ENCODE measurements at places on chromosomes 6 and 20.

DNA sequence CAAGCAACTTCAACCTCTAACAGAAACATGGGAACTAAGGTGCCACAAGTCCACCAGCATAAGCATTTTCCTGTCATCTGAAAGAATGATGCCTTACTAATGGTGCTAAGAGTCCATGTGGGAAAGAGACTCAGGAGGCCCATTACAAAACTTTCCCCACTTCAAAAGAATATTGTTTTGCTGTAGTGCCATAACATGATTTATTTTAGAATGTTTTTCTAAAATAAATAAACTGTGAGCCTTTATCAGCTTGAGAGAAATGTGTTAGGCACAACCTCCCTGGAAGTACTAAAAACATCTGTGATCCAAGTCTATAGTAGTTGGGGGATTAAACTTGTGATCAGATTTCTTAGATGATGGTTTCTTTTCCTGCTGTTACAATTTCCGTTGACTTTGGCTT, 330.1 kb upstream of the MAP3K7 start:
- no peak for DNase-seq

- peak; percentile 96 for DNase-seq
These were observed 89.4 kb downstream of the TBXT start for GRCh38 chr6:166078294-166078693.

GRCh38 chr6:5435449-5435848, 174.1 kb downstream of the FARS2 start:
- DNase-seq: peak; percentile 86

- DNase-seq: no peak
These were observed 137.0 kb downstream of the PRDM13 start for GRCh38 chr6:99743647-99744046.

GRCh38 chr6:134007077-134007476, 45.3 kb downstream of the SLC2A12 start:
- no peak for DNase-seq

- DNase-seq: no peak
These were observed 5.5 kb downstream of the OR2B6 start for GRCh38 chr6:27962506-27962905.

GRCh38 chr6:142401838-142402237, 100.0 kb downstream of the ADGRG6 start:
- DNase-seq: no peak

- DNase-seq: no peak
These were observed 298.3 kb downstream of the PRL start for GRCh38 chr6:21998582-21998981.

GRCh38 chr20:58714923-58715351, 22.3 kb downstream of the NPEPL1 start:
- DNase-seq: no peak

- DNase-seq: no peak
These were observed 40.1 kb downstream of the HECA start for GRCh38 chr6:139174961-139175360.

DNA sequence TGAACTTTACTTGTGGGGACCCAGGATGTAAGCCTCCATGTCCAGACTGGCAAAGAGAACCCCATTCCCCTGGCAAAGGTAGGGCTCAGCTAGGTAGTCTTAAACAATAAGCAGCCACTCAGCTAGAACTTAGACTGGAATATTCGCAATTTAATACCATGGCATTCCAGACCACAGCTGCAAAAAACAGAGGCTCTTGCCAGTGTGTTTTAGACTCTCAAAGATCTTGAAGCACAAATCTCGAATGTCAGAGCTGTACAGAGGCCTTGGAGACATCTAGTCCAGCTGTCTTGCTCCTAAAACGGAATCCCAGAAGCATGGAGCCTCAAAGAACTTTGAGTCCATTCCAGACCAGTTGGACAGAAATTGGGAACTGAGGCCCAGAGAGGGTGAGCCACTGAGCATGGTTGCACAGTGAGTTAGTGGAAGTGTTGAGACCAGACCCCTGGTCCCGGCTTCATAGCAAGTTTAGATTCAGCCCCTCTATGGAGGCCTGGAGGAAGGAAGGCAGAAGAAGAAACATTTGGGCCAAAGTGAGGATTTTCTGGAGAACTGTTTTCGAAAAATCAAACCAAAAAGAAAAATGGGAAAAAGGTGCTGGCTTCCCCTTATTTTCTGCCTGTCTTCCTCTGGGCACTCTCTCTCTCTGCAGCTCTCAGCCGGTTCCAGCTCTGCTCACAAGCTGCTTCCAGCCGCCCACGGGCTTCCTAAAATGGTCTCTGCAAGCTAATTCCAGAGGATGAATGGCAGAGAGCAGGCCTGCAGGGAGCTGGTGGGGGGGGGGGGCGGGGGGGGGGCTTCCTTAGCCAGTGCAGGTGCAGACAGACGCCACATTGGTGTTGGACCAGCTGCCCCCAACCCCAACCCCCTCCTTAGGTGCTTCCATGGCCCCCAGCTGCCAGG, 32.4 kb downstream of the AAR2 start:
- no peak for DNase-seq

DNA sequence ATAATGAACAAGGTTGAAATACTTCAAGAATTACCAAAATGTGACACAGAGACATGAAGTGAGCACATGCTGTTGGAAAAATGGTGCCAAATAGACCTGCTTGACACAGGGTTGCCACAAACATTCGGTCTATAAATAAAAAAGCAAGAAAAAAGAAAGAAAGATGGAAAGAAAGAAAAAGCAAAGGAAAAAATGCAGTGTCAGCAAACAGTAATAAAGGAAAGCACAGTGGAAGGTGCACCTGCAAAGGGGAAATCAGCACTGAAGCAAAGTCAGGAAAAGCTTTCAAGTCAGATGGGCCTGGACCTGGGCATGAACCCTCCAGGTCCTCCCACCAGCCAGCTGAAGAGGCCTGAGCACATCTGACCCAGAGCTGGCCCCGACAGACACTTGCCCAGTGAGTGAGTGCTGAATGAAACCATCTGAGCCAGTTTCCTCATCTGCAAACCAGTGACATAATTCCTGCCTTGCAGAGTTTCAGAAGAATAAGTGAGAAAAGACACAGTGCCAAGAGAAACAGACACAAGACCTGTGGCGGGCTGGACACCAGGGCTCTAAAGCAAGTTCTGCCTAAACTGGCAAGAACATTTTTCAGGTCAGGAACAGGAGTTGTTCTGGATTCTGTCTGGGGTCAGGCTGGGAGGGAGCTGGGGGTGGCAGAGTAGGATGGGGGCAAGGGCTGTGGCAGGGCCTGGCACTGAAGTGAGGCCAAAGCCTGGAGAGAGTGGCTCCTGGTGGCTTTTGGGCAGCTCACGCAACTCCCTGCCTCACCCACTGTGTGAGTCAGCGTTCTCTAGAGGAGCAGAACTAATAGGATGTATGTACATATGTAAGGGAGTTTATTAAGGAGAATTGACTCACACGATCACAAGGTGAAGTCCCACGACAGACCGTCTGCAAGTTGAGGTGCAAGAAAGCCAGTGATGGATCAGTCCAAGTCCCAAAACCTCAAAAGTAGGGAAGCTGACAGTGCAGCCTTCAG, 23.9 kb upstream of the MICB start:
- DNase-seq: peak; percentile 46

DNA sequence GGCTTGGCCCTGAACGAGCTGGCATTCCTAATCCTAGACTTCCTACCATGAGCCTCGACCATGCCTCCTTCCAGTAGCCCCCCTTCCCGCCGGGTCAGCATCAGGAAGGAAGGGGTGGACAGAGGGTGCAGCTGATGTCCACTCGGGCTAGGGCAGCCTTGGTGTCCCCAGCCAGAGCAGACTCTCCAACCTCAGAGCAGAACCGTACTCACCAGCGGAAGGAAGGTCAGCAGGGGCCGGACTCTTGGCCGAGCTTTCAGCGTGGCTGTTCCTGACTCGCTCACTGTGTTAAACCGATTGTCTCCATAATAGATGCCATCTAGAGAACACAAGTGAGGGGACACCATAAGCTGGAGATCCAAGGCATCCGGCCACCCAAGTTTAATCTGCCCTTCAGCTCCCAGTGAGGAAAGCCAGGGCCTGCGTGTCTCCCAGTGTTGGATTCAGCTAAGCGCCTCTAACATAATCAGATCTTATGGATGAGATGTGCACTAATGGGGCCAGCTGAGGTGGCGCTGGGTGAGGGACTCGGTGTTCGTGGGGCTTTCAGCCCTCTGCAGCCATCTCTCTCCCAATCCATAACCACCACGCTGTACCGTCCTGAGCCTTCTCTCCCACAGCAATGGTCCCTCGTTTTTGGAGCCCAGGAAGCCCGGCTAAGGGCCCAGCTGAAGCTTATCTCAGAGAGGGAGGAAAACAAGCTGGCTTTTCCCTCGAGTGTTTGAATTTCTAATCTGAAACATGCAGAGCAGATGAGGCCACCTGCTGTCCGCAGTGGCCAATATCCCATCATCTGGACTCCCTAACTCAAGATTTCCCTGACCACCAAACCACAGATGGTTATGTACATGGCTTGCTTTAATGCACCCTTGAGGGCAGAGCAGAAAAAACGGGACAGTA, 13.7 kb downstream of the C6orf132 start:
- DNase-seq: no peak

GRCh38 chr6:35080016-35080680, 61.0 kb downstream of the TCP11 start:
- no peak for DNase-seq

DNA sequence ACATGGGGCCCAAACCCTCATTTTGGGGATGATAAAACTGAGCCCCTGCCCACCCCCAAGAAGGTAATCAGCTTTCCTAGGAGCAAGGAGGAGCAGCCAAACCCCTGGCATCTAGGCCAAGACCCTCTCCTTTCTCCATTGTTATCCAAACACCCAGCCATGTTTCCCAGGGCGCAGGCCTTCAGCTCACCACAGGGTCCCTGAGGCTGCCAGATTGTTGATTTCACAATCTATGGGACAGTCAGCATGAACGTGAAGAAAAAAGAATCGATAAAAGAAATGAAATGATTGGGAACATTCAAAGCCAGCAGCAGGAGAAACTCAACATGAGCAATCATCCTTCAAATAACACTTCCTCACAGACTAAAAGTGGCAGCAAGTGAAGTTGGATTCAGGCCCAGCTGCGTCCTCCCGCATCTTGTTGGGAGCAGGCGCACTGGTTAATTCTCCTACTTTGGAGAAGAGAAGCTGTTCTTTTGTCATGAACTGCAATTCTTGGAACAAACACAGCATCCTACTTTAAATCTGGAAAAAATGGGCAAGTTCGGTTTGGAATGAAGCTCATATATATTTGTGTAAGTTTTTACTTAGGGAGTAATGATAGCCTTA, 241.8 kb upstream of the PRDM1 start:
- peak; percentile 28 for DNase-seq

DNA sequence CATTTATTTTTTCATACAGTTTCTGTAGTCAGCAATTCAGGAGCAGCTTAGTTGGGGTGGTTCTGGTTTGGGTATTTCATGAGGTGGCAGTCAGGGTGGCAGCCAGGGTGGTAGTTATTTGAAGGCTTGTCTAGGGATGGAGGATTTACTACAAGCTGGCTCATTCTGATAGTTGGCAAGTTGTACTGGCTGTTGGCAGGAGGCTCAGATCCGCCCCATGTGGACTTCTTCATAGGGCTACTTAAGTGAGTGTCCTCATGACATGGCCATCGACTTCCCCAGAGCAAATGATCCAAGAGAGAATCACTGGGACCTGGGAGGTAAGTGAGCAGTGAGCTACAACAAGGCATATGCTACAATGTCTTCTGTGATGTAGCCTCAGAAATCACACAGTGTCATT, 22.4 kb upstream of the CDKAL1 start:
- no peak for DNase-seq

- DNase-seq: no peak
These were observed 21.0 kb upstream of the MYT1 start for GRCh38 chr20:64143018-64143801.

DNA sequence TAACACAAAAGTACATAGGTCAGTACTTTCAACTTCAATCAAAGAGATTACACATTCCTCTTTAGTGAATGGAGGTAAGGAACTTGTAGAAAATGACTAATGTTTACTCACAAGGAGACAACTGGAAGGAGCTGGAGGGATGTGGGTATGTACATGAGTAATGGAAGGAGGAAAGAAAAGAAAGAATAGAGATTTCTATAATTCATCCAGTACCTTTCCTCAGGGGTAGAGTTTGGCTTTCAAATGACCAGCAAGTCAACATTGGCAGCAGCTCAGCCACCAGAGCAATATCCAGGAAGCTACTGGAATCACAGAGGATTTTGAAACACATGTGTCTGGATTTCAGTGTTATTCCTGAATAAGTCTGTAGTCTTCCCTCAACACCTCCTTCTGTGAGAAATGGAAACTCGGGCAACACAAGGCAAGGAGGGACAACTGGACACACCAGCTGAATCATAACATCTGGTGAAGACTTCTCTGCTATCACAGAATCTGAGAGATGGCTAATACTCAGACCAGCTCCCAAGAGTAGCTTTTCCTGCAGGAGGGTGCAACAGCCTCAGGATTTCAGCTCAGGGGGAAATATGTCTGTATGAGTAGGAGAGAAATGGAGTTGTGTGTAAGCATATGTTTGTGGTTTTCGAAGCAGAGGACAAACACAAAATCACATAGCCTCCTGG, 98.8 kb downstream of the HAO1 start:
- peak; percentile 73 for DNase-seq

- DNase-seq: no peak
These were observed 30.5 kb downstream of the TBX18 start for GRCh38 chr6:84733889-84734288.

DNA sequence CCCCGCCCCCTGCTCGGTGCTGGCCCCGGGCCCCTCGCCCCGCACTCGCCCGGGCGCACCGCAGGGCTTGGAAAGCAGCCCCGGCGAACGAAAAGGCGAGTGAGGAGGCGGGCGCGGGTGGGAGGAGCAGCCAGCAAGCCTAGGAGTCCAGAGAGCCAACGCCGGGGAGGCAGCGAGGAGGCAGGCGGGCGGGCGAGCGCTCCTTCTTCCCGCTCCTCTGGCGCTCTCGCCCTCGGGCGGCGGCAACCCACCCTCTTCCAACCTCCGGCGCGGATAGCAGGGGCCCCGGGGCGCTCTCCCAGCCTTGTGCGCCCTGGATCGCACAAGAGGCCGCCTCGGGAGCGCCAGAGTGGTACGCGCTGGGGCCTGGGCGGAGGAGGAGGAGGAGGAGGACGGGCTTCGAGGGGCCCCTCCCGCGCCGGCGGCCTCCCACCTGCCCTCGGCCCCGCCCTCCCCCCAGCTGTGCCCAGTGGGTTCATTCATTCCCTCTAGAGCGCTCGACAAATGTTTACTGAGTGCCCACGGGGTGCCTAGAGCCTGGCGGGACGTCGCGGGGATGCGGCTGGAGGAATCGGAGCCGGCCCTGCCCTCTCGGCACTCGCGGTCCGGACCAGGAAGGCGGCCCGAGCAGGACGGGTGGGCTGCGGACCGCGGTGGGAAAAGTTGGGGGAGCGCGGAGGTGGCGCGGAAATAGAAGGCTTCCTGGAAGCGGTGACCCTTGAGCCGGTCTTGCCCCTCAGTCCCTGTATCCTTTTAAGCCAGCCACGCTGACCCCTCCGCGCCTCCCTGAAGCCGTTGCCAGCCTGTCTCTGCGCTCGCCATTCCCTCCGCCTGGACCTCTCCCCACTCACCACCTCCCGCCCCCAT, at the start of gene BMP7:
Gene BMP7 (minus strand): TSS at position 351 of the 867 bp plus-strand sequence. CDS start 519 bp downstream, outside the sequence.
- no peak for DNase-seq
